ENCODE measurements at places on chromosomes 13 and 19.

- DNase-seq: no peak
Measured at GRCh38 chr13:41928323-41928722, 32.6 kb downstream of the VWA8 start.

DNA sequence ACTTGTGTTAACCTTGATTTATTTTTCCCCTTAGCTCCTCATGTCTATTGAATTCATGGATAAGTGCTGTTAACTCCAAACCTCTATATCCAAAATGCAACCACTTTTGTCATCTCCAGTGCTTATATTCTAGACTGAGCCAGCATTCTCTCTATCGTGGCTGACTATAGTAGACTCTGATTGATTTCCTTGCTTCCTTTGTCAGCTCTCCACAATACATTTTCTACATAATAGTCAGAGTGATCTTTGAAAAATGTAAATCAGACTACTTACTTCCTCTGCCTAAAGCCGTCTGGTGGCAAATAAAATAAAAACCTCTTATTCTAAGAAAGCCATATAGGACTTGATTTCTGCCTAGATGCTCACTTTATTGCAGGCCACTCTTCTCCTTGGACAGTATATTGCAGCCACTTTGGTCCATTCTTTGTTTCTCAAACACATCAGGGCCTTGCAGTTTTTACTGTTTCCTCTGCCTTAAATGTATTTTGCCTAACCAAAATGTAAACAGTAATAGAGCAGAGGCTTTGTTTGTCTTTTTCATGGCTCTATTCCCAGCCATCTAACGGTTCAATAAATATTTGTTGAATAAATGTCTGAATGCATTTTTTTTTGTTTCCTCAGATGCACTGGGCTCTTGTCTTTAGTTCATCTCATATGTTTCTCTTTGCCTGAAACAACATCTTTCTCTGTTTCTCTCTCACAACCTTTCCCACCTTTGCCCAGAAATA is 243.6 kb upstream of the CSNK1A1L start:
- DNase-seq: no peak

GRCh38 chr19:49442771-49443365 is 1.5 kb upstream of the SLC17A7 start:
- peak; percentile 93 for DNase-seq

DNA sequence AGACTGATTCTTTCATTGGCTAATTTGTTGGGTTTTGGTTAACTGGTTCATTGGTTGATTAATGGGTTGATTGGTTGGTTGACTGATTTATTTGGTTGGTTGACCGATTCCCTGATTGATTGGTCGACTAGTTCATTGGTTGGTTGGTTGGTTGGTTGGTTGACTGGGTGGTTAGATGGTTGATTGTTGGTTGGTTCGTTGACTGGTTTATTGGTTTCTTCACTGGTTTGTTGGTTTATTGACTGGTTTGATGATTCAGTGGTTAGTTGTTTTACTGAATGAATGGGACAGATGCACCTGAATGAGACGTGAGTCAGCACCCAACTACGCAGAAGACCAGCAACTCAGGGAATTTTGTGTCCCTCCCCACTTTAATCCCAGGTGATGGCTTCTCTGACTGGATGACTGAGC is 2.7 kb upstream of the NUP62 start:
- DNase-seq: no peak

DNA sequence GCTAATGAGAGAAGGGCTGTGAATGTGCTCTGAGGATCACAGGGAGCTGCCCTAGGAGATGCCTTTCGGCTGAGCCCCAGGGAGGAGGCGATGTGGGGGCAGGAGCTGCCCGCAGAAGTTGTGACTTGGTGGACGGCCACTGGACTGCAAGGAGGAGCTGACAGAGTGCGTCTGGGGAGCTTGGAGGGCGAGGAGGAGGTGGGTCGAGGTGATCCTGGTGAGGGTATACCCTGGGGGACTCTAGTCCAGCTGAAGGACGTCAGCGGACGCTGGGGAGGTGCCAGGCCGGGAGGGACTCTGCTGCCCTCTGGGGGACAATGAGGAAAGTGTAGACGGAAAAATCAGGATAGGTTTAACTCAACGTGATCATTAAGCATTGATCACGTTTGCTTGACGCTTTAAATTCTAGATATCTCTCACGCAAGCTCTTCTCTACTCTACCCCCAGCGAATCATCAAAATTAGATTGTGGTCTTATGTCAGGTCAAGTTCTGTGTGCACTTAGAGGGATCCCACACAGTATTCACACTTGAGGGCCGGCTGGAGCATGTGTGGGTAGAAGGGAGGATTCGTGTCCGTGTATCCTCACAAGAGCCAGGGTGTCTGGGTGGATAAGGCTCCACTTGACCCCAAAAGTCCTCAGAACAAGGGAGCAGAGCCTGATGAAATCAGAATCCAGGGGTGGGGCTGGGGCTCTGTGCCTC is 3.3 kb upstream of the CEACAM7 start:
- peak; percentile 58 for DNase-seq

DNA sequence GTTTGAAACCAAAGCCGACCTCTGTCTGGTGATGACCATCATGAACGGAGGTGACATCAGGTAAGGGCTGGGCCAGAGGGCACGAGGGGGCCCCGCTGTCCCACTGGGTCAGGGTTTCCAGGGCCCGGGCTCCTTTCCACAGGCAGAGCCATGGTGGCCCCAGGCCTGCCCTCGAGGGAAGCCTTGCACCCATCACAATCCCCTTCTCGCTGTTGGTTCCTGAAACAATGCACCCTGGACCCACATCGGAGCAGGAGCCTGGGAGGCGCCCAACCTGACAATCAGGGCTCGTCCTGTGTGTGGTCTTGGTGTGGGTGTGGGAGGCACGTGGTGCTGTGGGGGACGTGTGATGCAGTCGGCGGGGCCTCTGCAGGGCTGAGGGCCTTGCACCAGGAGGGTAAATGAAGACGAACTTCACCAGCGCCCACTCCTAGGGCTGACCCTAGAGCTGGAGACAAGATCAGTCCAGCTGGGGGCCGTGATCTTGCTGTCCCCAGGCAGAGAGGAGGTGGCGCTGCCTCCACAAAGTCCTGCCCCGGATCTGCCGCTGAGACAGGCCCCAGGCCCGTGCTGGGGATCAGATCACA is 2.8 kb downstream of the GRK1 start:
- no peak for DNase-seq

DNA sequence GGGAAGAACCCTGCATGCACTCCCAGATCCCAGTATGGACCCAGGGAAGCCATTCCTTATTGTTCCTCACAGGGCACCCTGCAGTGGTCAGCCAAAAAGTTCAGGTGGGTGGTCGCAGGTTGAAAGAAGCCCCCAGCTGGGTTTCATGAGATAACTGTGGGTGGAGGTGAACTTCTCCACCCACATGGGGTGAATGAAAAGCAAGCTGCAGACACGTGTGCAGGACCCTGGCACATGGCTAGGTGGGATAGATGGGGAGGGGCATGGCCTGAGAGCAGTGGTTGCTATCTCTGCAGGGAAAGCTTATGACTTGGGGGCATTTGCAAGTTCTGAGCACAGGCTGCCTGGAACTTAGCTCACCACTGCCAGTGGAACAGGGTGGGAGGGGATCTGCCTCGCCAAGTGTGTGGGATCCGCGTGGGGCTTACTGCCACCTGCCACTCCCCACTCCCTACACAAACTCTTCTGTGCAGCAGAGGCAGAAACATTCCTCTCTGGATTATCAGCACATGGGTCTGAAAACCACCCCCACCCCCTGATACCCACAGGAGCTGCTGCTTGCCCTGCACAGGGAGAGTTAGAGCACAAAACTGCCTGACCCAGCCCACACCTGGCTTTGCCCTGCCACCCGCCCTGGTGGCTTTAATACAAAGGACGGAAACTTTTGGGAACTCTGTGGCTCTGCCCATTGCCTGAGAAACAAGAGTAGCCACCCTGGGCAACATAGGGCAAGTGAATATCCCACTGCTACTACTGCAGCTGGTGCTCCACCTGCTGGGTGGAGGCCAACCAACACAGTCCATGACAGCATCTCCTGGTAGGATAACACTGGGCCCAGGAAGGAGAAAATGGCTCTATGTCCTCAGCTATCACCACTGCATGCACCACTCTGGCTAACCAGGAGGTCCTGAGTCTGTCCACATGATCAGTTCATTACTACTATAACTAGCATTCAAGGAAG is 24.4 kb downstream of the PLA2G4C start:
- DNase-seq: no peak

DNA sequence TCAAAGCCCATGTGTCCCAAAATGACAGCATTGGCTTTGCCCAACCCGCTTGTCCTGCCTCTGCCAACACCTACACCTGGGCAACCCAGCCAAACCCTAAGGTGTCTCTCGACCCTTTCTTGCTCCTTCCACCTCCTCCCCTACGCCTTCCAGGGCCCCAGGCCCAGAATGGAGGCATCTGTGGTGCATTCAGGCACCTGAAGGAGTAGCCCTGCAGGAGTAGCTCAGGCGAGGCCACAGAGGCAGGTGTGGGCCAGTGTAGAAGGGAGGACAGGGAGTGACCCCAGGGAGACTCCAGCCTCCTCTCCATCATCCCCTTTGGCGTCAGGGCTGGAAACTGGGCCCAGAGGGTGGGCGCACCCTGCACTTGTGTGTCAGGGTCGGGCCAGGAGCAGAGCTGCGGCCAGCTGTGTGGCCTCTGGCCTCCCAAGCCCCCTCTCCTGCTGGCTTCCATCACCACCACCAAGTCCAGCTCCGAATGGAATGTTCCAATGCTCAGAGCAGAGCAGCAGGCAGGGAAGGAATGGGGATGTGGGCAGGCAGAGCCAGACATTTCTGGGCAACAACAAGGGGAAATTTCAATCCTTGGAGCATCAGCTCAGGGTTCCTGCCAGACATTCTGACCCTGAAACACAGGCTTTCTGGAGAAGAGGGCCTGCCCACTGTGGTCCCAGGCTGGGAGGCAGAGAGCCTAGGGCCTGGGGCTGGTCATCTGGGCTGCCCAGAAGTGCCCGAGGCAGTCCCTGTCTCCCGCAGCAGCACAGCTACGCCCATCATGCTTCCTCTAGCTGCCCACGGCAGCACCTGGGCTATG is 16.4 kb downstream of the PLEKHF1 start:
- DNase-seq: peak; percentile 77

DNA sequence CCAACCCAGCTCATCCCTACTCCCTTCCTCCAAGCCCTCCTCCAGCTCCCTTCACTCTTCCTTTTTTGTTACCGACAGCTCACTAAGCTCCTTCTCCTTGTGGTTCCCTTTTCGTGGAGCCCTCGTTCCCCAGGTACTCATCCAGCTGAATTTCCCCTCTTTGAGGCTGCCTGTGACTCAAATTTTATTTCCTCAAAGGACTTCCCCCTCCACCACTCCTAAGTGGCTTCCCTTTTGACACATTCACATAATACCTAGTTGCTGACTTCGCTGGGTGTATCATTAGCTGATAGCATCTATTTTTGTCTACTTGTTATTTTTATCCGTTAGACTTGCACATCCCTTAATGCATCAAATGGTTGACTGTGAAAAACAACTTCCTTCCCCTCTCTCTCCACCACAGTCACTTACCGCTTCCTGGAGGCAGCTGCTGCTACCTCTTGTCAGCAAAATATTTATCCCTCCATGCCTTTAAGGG is 14.5 kb downstream of the FFAR2 start:
- no peak for DNase-seq

DNA sequence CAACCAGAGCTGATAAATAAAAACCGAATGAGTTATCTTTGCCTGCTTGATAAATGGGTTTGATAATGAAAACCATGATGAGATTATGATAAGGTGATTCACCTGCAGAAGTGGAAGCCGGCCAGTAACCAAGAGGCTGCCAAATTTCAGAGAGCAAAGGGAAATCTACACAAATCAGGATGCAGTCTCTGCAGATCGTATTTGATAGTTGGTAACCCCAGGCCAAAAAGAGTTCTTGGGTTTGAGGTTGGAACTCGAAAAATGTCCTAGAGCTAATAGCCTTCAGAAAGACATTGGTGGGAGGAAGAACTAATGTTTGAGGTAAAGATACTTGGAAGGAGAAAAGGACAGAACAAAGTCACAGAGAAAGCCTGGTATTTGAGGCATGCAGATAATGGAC is 9.6 kb upstream of the LATS2 start:
- no peak for DNase-seq

DNA sequence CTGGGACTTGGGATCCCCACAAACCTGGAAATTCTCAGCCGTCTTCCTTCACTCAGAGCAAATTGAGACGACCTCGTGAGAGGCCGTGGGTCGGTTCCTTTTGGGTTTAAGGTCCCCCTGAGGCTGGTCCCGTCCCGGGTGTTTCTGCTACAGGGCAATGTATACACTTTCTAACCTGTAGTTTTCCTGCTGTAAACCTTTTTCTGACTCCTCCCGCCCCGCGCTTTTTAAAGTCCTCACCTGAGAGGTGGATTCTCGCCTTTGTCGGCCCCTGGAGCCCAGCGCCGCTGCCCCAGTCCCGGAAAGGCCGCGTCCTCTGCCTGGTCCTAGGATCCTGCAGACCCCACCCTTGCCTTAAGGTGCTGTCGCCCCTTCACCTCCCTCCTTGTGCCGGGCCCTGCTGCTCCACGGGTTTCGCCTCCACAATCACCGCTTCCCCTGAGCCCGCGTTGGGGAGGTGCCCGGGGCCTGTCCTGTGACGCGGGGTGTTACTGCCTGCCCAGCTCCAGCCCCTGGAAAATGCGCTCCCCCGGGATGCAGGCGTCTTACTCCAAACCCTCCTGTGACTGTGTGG is 391 bp downstream of the ZNF761 start:
- DNase-seq: peak; percentile 28

GRCh38 chr13:111573801-111574200 is 253.4 kb downstream of the TEX29 start:
- no peak for DNase-seq

- no peak for DNase-seq
Measured at GRCh38 chr13:109576331-109576813, 210.0 kb downstream of the IRS2 start.

DNA sequence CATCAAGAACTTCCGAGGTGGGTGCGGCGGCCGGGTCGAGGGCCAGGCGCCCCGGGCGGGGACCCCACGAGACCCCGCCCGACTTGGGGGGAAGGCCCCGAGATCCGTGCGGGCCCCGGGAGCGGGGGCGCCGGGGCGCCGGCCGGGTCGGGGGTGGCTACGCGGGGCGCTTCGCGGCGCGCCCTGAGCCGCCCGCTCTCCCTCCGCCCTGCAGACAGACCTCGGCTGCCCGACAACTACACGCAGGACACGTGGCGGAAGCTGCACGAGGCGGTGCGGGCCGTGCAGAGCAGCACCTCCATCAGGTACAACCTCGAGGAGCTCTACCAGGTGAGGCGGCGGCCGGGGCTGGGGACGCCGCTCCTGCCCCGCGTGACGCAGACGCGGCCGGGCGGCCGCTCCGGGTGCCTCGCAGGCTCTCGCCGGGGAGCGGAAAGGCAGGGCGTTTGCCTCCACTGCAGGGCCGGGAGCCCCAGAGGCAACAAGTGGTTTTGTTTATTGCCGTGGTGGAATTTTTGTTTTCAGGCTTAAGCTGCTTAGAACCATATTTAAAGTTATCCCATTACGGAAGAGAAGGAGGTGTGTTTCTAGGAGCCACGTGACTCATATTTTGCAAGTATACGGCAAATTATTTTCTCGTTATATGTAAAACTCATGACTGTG is 477 bp downstream of the CUL4A start:
- peak; percentile 66 for DNase-seq

GRCh38 chr19:55186080-55186479 is 6.0 kb upstream of the SYT5 start:
- DNase-seq: no peak

DNA sequence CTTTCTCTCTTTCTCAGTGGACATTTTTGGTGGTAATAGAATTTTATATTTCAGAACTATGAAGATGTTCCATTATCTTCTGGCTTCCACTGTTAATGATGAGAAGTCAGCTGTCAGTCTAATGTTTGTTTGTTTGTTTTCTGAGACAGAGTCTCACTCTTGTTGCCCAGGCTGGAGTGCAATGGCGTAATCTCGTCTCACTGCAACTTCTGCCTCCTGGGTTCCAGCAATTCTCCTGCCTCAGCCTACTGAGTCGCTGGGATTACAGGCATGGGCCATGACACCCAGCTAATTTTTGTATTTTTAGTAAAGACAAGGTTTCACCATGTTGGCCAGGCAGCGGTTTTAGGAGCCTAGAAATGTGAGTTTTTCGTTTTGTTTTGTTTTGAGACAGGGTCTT is 4.7 kb downstream of the ZNF317 start:
- no peak for DNase-seq

Measured in GM03348 (cell line).